ENCODE measurements at places on chromosomes 2 and 18.

DNA sequence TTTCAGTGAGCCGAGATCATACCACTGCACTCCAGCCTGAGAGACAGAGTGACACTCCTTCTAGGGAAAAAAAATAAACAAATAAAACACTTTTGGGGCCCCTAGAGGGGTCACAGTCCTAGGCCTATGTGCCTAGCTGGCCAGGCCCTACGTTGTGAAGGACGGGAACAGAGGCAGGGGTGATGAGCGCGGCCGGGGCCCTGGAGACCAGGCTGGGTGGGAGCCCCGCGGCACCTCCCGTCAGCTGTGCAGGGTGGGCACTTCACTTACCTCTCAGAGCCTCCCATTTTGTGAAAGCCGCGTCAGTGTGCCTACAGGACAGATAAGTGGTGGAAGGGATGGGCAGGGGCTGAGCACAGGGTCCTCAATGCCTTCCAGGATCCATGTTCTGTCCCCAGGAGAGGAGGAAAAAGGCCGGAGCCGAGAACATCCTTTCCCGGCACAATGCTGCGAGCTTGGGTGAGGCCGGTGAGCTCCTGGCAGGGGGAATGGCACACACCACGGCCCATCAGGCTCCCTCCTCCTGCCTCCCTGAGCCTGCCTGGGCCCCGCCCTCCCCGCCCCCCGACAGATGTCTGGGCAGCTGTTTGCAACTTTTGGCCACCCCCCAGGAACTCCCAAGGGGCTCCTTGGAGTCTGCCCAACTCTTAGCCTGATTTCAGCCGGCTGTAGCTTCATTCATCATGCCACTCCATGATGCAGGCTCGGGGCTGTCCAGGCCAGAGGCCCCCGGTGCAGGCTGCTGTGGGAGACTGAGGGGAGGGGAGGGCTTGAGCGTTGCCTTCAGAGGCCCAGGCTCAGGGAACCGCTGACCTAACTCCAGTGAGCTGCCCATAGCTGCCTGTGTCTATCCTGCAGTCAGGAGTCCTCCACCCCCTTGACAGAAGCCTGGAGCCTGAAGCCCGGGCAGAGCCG is 196.5 kb downstream of the TFCP2L1 start:
- no peak for DNase-seq

DNA sequence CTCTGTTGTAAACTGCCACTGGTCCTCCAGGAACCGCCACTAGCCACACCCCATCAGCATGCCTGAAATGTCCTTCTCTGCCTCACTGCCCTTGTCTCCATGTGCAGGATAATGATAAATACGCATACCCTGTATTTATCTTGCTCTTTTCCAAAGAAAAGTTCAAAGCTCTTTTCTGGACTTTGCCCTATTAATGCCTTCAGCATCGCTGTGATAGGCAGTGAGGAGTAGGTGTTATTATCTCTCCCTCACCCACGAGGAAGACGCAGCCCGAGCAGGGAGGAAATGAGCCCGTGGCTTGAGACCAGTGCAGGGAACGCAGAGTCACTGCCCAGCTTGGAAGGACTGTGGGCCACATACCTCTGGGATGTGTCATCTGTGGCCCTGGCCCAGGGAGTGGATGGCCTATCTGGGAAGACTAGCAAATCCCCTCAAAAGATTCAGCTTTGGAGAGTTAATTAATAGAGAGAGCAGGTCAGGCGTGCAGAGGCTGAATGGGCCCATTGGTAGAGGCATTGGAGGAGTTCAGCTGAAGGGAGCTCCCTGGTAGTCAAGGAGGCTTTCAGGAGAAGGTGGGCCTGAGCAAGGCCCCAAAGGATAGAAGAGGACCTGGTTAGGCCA is 39.5 kb upstream of the MCFD2 start:
- DNase-seq = peak; percentile 78

DNA sequence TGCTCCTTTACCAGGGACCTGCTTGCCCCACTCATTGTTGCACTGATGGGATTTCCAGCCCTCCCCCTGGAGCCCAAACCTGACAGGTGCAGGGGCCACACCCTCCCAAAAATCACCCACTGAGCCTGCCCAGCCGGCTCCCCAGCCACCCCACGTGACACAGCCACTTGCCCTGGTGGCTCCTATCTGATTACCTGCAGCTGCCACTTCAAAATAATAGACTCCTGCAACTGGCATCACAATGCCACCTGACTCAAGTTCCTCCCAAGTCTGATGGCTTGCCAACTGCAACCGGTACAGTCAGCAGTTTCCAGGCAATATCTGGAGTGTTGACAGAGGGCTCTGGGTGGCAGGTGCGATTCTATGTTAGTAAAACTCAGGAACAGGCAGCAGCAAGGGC is 66.2 kb downstream of the CRACDL start:
- DNase-seq = no peak

GRCh38 chr18:60248336-60249330 is 123.9 kb downstream of the MC4R start:
- no peak for DNase-seq

DNA sequence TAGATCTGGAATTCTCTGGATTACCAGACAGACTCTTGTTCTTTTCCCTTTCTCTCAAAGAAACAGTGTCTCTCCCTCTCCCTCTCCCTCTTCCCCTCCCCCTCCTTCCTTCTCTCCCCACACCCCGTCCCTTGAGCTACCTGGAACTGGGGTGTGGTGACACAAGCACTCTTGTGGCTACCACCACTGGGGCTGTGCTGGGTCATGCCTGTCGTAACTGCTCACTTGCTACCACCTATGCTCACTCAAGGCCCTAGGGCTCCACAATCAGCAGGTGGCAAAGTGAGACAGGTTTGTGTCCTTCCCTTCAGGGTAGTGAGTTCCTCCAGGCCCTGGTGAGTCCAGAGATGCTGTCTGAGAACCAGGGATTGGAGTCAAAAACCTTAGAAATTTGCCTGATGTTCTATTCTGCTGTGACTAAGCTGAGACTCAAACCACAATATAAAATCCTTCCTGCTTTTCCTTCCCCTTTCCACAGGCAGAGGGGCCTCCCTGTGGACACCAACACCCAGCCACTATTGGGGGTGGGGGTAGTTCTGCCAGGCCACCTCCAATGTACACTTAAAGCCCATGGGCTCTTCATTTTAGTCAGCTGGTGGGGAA is 70.8 kb downstream of the OXER1 start:
- DNase-seq = no peak

All from epithelial cell of proximal tubule (primary cell).